ENCODE measurements at places on chromosomes 6 and 20.

GRCh38 chr20:54995553-54995952, 520.2 kb downstream of the DOK5 start:
- DNase-seq = no peak

DNA sequence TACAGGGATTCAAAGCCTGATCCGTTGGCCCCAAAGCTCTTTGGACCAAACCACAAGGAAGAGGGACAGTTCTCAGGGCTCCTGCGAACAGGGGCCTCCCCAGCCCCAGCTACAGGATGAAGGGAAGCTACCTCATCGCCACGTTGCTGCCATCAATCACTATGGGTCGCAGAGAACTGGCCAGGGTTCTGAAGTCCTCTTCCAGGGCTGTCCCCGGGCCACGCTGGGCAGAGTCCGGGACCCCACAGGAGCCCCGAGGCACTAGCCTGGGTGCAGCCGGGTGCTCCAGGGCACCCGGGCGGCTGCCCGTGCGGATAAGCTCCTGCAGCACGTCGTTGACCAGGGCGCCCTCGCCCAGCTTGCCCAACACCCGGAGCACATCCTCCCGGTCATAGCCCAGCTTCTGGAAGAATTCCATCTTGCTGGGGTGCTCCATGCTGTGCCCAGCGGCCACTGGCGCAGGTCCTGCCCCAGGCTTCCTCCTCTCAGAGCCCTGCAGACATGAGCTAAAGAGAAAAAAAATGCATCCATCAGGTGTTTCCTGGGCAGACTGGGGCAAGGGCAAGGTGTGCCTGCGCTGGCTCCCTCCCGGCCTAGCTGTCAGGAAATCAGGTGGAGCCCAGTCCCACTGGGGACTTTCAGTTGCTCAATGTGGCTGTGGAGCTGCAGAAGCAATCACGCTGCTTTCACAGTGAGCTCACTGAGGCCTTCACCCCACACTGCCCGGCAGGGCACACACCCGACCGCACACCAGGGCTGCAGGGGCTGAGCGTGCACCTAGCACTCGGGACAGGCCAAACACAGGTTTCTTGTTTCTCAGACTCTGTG, 10.5 kb downstream of the ZC3H12D start:
- DNase-seq = peak; percentile 33

GRCh38 chr6:161053103-161053502, 61.5 kb downstream of the MAP3K4 start:
- DNase-seq = no peak

- DNase-seq = no peak
Observed at GRCh38 chr20:15297059-15297875, 959.9 kb upstream of the FLRT3 start.
